ENCODE measurements at places on chromosomes 6 and 20.
A peak's percentile ranks its signal among the peaks of the same experiment; 100 is the strongest.

DNA sequence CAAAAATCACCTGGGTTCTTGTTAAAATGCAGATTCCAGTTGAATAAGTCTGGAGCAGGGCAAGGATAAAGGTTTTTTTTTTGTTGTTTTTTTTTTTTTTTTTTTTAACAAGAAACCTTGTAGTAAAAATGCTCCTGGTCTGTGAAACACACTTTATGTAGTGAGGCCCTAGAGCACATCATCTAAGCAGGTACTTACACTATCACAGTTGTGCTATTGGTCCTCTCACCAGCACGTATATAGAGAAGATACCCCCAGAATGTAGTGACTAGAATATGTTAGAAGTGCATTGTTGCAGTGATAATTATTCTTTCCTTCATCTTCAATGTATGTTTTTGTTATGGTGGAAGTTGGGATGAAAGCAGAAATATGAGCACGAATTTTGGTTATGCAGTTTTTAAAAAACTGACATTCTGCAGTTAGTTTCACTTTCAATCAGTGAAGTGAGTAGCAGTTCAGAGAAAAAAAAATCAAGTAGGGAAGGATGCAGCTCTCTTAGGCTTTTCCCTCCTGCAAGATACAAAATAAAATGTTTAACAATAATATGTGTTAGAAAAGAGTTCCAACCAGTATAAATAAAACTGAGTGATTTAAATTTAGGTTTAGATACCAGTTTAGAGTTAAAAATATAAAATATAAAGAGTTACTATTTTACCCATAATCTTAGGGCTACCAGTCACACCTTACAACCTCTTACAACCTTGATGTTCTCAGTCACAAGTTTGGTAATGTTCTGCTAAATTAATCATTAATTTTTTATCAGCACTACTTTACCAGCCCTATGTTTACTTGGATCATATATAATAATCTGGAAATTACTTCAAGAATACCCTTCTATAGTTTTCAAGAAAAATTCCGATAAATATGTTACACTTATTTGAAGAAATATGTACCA, 9.2 kb upstream of the DEFB113 start:
- DNase-seq, result no peak

GRCh38 chr6:160435935-160436334, 87.8 kb downstream of the SLC22A3 start:
- no peak for DNase-seq

- no peak for DNase-seq
These were observed 41.7 kb downstream of the CNKSR3 start for GRCh38 chr6:154468760-154469159.

GRCh38 chr6:39439342-39440038, 117.0 kb upstream of the KCNK16 start:
- DNase-seq, result no peak

DNA sequence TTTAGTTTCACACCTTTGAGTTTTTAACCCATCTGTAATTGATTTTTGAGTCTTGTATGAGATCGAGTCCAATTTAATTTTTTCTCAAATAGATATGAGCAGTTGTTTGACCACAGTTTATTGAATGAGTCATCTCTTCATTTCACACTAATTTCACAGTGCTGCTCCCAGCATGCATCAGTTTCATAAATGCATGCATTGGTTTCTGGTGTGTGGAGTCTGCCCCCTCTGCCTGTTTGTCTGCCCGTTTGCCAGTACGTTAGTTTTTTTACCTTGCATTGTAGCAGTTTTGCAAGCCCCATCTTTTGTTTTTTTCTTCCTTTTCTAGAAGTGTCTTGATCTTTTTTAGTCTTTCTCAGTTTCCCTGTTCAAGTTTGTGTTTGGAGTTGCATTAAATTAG, 11.9 kb downstream of the SLX4IP start:
- DNase-seq, result peak; percentile 71

All from NCI-H446 (cell line).